GM23248 (cell line): ENCODE measurements at places on chromosomes 5 and 9. TPM values are rescaled to one million over a fixed set of nuclear protein-coding genes. Genes with fewer than 3 reads are reported as not detected.

ADGRD2 gene
- not detected in 2 replicates for total RNA-seq

MOB3B gene
- not detected in 2 replicates for total RNA-seq

FBN2 gene
- 63.2 and 70.8 TPM in 2 replicates for total RNA-seq

PCDHA1 gene
- not detected in 2 replicates for total RNA-seq

DRD1 gene
- not detected in 2 replicates for total RNA-seq

IL3 gene
- not detected in 2 replicates for total RNA-seq

PCDHGB7 gene
- total RNA-seq, result 14.2 and 14.8 TPM in 2 replicates

FBXO10 gene
- 2.9 and 9.9 TPM in 2 replicates for total RNA-seq

PTGES2 gene
- total RNA-seq, result 68.6 and 68.9 TPM in 2 replicates

GRCh38 chr5:123186771-123187170 lies 97.7 kb downstream of the PRDM6 start:
- H3K27ac ChIP-seq, result no peak overlapping the region
- H3K4me1 ChIP-seq, result peaks cover 7% of the 10 kb centered on the region
- DNase-seq, result no peak
- no peaks in the 10 kb centered on the region for H3K27me3 ChIP-seq
- no peak overlapping the region for H3K4me3 ChIP-seq

- no peak overlapping the region for H3K27ac ChIP-seq
- DNase-seq, result no peak
- peaks cover 51% of the 10 kb centered on the region; the same call in 1 of the 2 replicates for H3K36me3 ChIP-seq
Observed at GRCh38 chr9:89347651-89348050, 29.4 kb downstream of the SECISBP2 start.

- H3K4me1 ChIP-seq, result no peaks in the 10 kb centered on the region
- DNase-seq, result peak; percentile 30
- H3K27me3 ChIP-seq, result no peaks in the 10 kb centered on the region
- H3K4me3 ChIP-seq, result no peak overlapping the region
Observed at GRCh38 chr9:655875-656274, 185.6 kb upstream of the DMRT1 start.

DNA sequence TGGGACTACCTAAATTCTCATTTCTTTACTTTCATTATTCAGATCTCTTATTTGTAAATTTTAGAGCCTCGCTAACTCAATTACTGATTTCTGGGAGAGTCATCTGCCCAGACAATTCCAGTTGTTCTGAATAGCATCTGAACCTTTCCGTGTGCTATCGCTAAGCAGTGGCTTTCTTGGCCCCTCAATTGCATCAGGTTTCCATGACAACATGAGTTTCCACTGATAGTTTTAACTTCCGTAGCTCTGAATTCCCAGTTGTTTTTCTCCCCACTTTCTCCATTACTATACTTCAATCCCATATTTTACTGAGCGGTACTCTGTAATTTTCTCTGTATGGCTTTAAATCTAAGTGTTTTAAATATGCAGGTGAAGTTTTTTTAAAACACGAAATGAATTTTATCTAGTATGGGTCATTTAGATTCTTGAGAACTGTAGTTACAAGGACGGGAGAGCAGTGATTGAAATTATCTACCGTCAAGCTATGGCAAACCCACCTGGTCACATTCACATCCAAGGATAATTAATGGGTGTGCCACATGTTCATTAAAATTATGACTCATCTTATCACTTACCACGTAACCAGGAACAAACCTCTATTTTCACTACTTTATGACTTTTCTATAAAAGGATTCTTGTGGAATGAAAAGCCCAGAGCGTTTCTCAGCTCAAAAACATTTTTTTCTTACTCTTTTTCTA lies 223.5 kb upstream of the PCSK5 start:
- no peak overlapping the region for H3K4me3 ChIP-seq
- no peak for DNase-seq
- H3K27ac ChIP-seq, result no peak overlapping the region
- H3K36me3 ChIP-seq, result no peaks in the 10 kb centered on the region
- H3K4me1 ChIP-seq, result no peaks in the 10 kb centered on the region

DNA sequence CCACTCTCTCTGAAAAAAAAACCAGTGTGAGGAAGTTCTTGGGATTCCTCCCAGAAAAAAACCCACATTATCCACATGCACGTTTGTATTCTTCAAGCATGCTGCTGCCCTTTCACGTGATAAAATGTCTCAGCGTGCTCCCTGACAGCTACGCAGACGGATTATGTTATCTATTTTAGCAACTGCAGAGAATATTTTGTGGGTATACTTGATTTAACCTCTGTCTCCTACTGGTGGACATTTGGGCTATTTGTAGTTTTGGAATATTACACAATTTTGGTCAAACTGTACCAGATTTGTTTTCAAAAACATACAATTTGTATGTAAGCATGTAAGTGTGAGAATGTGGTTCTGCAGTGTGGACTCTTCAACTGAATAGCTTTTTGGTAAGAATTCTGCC lies 10.7 kb downstream of the PRRC2B start:
- H3K4me1 ChIP-seq, result peaks cover 84% of the 10 kb centered on the region
- peak overlapping the region; percentile 96 for H3K27ac ChIP-seq
- no peaks in the 10 kb centered on the region for H3K27me3 ChIP-seq
- H3K36me3 ChIP-seq, result no peaks in the 10 kb centered on the region
- no peak overlapping the region for H3K4me3 ChIP-seq
- peak; percentile 42 for DNase-seq

DNA sequence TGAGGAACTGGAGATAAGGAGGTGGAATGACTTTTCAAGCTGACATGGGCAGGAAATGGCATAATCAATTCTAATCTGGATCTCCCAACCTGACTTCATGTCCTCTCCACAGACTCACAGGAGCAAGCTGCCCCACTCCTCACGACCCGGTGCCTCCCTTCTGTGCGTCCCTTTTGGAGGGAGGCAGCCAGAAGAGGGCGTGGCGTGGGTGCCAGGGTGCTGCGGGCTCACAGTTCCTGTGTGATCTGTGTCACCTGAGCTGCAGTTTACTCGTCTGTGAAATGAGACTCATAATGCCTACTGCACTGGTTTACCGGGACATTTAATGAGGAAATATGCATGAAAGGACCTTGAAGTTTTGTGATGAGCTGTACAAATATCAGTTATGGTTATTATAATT lies 207.4 kb downstream of the DAB2IP start:
- no peaks in the 10 kb centered on the region for H3K36me3 ChIP-seq
- H3K4me3 ChIP-seq, result no peak overlapping the region
- no peaks in the 10 kb centered on the region for H3K27me3 ChIP-seq

DNA sequence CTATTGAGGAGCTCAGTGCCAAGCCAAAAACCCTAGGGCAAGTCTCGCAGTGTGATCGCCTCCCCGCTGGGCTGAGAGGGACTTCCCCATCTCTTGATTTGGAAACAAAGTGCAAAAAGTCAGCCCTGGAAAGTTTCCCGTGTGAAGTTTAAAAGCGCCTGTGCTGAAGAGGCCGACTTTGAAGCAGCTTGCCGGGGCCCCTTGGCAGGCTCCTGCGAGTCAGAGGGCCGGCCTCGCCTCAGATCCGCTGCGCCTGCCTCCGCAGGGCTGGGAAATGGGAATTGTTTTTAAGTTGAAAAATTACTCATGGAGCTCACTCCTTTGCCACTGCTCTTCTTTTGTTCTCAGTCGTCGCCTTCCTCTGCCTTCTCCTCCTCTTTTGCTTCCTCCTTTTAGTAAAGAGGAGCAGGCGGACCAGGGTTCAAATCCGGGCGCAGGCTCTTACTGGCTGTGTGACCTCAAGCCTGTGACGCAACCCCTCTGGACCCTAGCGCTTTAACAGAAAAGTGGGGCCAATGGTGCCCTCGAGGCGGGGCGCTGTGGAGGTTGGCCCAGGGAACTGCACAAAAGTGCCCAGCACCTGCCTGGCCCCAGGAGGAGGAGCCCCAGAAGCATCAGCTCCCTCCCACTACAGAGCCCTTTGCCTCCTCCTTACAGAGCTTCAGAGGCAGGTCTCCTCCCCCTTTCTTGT lies 14.7 kb upstream of the LHX2 start:
- no peak overlapping the region for H3K4me3 ChIP-seq
- peak; percentile 43 for DNase-seq
- no peaks in the 10 kb centered on the region for H3K36me3 ChIP-seq
- no peak overlapping the region for H3K27ac ChIP-seq
- H3K27me3 ChIP-seq, result peaks cover 75% of the 10 kb centered on the region

DNA sequence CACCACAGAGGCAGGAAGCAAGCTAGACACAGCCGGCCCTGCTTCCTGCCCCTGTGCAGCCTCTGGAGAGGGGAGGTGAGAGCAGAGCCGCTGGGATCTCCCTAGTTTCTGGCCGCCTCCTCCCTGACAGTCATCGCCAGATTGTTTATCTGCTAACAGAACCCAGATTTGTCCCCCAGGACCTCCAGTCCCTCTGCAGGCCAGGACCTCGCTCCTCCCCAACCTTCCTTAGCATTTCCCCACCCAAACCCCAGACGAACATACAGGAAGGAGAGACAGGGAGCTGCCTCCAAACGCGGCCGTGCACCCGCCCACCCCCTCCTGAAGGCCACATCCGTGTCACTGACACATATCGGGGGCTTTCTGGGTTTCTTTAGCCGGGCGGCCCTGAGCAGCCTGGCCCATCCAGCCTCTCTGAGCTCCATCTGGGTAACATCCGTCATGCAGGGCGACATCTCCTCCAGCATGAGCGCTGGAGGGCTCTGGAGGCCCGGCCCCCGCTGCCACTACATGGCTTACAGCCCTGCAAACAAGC lies 47.5 kb downstream of the DBH start:
- H3K36me3 ChIP-seq, result no peaks in the 10 kb centered on the region
- H3K27ac ChIP-seq, result no peak overlapping the region
- peak; percentile 26 for DNase-seq
- H3K27me3 ChIP-seq, result peaks cover 6% of the 10 kb centered on the region; the same call in 1 of the 2 replicates
- no peaks in the 10 kb centered on the region for H3K4me1 ChIP-seq

DNA sequence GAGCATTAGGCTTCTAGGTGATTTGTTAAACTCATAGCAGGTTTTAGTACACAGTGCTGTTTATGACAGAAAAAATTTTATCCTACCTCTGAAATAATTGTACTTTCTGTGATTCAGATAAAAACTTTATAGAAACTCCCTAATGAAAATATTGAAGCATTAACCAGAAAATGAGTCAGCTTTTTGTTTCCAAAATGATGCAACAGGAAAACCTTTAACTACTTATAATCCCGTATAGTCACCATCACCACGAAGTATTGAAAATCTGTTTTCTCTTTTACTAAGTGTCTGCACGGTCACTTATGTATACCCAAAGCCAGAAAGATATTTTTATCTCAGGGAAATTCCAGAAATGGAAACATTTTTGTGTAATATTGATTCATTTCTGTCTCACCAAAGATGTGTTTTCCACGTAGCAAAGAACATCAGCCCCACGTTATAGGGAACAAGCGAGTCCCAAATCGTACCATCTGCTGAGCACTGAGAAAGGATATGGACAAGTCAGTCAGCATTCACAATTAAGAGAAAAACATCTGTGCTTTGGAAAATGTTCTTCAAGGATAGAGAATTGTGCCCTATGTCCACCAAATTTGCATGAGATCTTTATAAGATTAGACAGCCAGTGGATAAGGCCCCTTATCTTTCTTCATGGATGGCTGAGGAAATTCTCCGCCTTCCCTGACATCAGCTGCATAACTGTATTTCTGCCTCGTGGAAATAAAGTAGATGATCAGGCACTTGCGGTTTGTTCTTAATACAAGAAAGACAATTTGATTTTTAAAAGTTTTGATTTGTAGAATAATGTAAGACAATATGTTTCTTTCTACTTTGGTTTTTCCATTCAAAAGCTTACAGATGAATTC lies 41.9 kb downstream of the TNFAIP8 start:
- peaks cover 46% of the 10 kb centered on the region for H3K4me1 ChIP-seq
- H3K27ac ChIP-seq, result peak overlapping the region; percentile 80
- H3K4me3 ChIP-seq, result peak overlapping the region; percentile 57
- H3K36me3 ChIP-seq, result no peaks in the 10 kb centered on the region

GRCh38 chr5:132471151-132471907 lies 19.2 kb downstream of the IRF1 start:
- no peak for DNase-seq
- H3K27me3 ChIP-seq, result no peaks in the 10 kb centered on the region
- no peak overlapping the region for H3K27ac ChIP-seq
- H3K36me3 ChIP-seq, result no peaks in the 10 kb centered on the region

GRCh38 chr9:121447321-121447834 lies 52.3 kb downstream of the GGTA1 start:
- DNase-seq, result peak; percentile 60
- H3K4me1 ChIP-seq, result no peaks in the 10 kb centered on the region
- no peaks in the 10 kb centered on the region for H3K36me3 ChIP-seq
- no peak overlapping the region for H3K27ac ChIP-seq
- H3K27me3 ChIP-seq, result peaks cover 83% of the 10 kb centered on the region

GRCh38 chr5:180197016-180197702 lies 11.9 kb downstream of the RASGEF1C start:
- DNase-seq, result no peak
- no peaks in the 10 kb centered on the region; the same call in 1 of the 2 replicates for H3K27me3 ChIP-seq
- no peak overlapping the region for H3K4me3 ChIP-seq
- H3K27ac ChIP-seq, result no peak overlapping the region

GRCh38 chr9:116267021-116267420 lies 113.4 kb downstream of the PAPPA start:
- DNase-seq, result peak; percentile 76
- no peaks in the 10 kb centered on the region for H3K27me3 ChIP-seq
- no peak overlapping the region for H3K4me3 ChIP-seq
- 0 out of 2 replicates have a peak, but pooled peaks cover 19% of the 10 kb centered on the region for H3K36me3 ChIP-seq
- peaks cover 21% of the 10 kb centered on the region for H3K4me1 ChIP-seq

DNA sequence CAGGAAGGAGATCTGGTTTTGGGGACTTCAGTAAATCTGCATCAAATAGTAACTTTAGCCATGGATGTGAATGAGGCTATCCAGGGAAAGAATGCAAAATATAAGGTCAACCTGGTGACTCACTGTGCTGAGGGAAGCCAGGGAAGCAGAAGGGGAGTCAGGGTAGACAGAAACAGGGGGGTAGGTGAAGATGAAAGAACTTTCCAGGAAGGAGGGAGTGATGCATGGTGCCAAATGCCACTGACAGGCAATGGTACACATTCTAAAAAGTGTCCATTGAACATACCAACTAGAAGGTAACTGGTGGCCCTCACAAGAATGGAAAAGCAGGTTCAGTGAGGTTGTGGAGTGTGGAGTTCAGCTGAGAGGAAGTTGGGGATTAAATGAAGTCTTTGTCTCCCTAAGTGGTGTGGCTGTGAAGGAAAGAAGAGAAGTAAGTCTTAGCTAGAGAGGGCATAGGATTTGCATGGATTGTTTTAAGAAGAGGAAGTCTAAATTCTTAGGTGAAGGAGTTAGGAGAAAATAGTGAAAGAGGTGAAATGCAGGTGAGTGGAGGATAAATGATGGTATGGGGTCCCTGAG lies 35.5 kb downstream of the PALM2AKAP2 start:
- peak overlapping the region; percentile 96 for H3K27ac ChIP-seq
- H3K4me1 ChIP-seq, result peaks cover 43% of the 10 kb centered on the region
- no peaks in the 10 kb centered on the region for H3K36me3 ChIP-seq
- H3K27me3 ChIP-seq, result no peaks in the 10 kb centered on the region

GRCh38 chr5:74938250-74938933 lies 72.2 kb upstream of the FAM169A start:
- H3K4me3 ChIP-seq, result no peak overlapping the region
- H3K27ac ChIP-seq, result no peak overlapping the region
- peak; percentile 32 for DNase-seq
- H3K27me3 ChIP-seq, result no peaks in the 10 kb centered on the region
